ENCODE measurements at places on chromosomes 7 and 10.
A peak's percentile ranks its signal among the peaks of the same experiment; 100 is the strongest.

- DNase-seq = no peak
Measured at GRCh38 chr7:988963-989529, 6.1 kb downstream of the CYP2W1 start.

- DNase-seq = no peak
Measured at GRCh38 chr10:129545261-129545660, 78.2 kb downstream of the MGMT start.

- DNase-seq = peak; percentile 41
Measured at GRCh38 chr10:125531465-125531864, 151.5 kb downstream of the TEX36 start.

DNA sequence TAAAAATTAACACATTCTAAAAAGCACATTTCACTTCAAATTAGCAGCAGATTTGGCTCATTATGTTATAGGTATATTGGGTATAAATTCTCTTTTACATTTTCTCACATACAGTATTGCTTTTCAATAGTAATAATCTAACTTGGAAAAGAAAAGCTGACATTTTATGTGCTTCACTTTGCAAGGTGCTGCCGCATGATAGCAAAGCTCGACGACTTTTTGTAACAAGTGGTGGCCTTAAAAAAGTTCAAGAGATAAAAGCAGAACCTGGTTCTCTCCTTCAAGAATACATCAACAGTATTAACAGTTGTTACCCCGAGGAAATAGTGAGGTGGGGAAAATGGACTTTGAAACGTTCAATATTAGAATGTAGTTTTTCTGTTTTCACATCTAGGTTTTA is 65.5 kb downstream of the SPAG6 start:
- DNase-seq = no peak

- DNase-seq = no peak
Measured at GRCh38 chr10:113613977-113614690, 49.7 kb downstream of the NRAP start.

DNA sequence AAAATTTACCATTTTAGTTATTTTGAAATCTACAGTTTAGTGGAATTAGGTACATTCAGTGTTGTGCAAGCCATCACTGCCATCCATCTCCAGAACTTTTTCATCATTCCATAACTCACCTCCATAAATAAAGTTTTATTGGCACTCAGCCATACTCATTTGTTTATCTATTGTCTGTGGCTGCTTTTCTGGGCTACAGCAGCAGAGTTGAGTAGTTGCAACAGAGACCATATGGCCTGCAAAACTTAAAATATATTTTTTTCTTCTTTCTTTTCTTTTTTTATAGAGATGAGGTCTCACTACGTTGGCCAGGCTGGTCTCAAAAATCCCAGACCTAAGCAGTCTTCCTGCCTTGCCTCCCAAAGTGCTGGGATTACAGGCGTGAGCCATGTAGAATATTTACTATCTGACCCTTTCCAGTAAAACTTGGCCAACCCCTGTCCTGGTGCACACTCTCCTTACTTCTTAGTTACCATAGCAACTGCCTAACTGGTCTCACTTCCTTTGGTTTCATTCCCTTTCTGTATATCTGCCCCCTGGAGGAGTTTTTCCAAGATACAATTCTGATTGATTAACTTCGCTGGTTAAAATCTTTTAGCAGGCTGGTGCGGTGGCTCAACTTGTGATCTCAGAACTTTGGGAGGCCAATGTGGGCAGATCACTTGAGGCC is 133.2 kb downstream of the CUX1 start:
- no peak for DNase-seq

DNA sequence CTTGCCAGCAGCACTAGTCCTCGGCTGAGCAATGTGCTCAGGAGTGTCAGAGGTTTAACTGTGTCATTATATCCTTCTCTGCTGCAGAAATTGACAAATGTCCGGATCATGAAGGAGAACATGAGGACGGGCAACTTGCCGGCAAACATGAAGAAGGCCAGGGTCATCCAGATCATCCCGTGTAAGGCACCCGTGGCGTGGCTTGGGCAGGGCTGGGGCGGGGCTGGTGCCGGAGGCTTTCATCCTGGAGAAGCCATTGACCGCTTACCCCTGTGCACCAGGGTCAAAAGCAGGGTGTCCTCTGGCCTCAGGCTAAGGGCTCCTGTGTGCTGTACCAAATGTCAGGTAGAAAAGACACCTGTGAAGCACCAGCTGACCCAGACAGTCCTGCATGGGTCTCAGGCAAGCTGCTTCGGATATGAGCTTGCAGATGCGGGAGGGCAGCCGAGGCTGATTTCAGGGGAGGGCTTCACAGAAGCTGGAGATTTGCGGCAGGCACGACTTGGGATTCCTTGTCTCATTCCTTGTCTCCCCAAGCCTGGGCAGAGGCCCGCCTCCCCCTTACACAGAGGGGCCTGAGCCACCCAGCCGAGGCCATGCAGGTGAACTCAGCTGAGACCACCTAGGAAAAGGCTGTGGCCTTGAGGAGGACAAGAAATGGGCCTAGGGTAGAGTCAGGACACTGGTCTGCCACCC is 55.4 kb downstream of the MKI67 start:
- no peak for DNase-seq

GRCh38 chr10:31808258-31809218 is 120.1 kb downstream of the ARHGAP12 start:
- peak; percentile 6 for DNase-seq

GRCh38 chr7:152911922-152912321 is 152.4 kb downstream of the ACTR3B start:
- DNase-seq = no peak

DNA sequence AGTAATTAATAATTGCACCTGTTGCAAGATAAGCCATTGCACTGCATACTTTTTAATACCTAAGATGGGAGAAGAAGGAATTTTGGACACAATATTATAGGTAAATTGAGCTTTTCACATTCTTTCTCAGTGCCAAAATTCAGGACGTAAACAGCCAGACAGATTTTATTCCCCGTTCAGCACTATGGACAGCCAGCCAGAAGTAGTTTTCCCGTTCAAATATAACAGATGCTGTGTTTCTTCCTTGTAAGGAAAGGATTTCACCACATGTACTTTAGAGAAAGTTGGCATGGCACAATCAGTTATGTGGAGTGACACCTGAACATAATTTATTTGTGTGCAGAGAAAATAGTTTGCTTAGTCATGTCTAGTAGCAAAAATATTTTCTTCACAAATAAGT is 34.8 kb downstream of the SEMA3E start:
- no peak for DNase-seq

GRCh38 chr7:36764929-36765328 is 40.6 kb upstream of the AOAH start:
- no peak for DNase-seq

- DNase-seq = no peak
Measured at GRCh38 chr7:157003756-157004520, 6.5 kb downstream of the MNX1 start.

GRCh38 chr10:65273115-65273514 is 1652.7 kb upstream of the LRRTM3 start:
- no peak for DNase-seq

- peak; percentile 20 for DNase-seq
Measured at GRCh38 chr10:77392851-77393250, 244.8 kb downstream of the KCNMA1 start.
